ENCODE measurements at places on chromosomes 1 and 21.

GRCh38 chr1:197663162-197663953 is 111.9 kb downstream of the DENND1B start:
- H3K36me3 ChIP-seq, result no peaks in the 10 kb centered on the region
- no peaks in the 10 kb centered on the region for H3K27me3 ChIP-seq
- H3K4me3 ChIP-seq, result no peak overlapping the region
- no peak for DNase-seq
- no peak overlapping the region for H3K27ac ChIP-seq
- peaks cover 6% of the 10 kb centered on the region for H3K4me1 ChIP-seq

DNA sequence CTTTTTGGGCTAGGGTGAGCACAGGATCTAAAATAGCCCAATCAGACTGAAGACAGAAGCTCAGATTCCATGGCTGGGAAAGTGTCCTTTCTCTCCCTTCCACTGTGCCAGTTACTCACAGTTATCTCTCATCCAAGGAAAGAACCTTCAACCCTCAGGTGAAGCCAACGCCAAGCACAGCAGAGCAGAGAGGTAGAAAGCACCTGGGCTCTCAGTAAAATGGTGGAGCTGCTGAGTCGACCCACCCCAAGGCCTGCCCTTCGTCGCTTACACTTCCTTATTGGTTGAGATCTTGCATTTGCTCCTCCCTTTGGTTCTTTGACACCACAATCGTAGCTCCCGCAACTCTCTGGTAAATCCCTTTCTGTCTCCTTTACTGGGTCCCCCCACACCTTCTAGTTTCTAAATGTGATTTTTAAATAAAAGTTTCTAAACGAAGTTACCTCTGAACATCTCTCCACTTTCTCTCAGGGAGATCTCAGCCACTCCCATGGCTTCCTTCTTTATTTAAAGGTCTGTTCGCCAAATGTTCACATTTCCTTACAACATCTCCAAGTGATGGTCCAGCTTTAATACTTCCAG is 27.5 kb upstream of the SLC30A1 start:
- no peaks in the 10 kb centered on the region for H3K36me3 ChIP-seq
- peak overlapping the region; percentile 24 for H3K27ac ChIP-seq
- H3K4me3 ChIP-seq, result peak overlapping the region; percentile 46
- peak; percentile 20 for DNase-seq
- H3K27me3 ChIP-seq, result no peaks in the 10 kb centered on the region
- no peaks in the 10 kb centered on the region for H3K4me1 ChIP-seq

DNA sequence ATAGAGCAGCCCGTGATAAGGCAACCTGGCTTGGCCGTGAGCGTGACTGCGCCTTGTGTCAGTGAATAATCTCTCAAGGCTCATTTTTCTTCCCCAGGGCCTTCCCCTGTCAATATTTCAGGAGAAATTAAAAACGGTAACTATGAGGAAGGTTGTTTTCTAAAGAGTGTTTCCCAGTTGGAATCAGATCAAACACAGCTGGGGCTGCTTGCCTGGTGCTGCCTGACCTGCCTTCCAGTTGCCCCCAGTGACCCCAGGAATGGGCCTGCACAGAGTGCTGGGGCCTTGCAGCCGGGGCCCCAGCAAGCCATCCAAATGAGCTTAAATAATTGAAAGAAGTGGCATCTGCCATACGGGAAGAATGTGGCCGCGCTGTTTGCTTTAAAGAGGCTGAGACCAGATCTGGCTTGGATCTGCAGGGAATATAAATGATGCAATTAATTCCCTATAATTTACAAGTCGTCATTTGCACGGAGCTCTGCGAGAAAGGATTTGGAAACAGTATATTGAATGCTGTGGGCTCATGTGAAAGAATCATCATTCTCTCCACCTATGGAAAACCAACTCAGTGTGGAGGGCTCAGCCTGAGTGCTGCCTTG is 203.9 kb downstream of the C1orf94 start:
- no peak for DNase-seq
- H3K27me3 ChIP-seq, result peaks cover 9% of the 10 kb centered on the region
- no peak overlapping the region for H3K27ac ChIP-seq
- no peak overlapping the region for H3K4me3 ChIP-seq
- H3K36me3 ChIP-seq, result no peaks in the 10 kb centered on the region
- H3K4me1 ChIP-seq, result no peaks in the 10 kb centered on the region

- no peaks in the 10 kb centered on the region for H3K36me3 ChIP-seq
- no peaks in the 10 kb centered on the region for H3K4me1 ChIP-seq
- H3K27ac ChIP-seq, result no peak overlapping the region
- H3K27me3 ChIP-seq, result no peaks in the 10 kb centered on the region
- H3K4me3 ChIP-seq, result no peak overlapping the region
Observed at GRCh38 chr1:198246337-198246736, 89.5 kb downstream of the NEK7 start.

DNA sequence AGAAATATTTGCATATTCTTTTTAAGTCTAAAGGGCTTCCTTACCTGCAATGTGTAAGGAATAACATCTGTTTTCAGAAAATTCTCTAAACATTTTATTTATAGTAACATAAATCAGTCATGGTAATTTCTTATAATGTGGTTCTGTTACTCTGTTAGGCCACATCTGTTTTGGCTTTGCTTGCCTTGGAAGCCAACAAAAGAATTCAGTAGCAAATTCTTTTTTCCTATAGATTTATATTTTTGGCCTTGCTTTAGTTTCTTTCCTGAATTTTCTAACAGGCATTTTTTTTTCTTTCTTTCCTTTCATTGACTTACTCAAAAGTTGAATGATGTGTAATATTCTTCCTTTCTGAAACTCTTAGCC is 72.2 kb downstream of the OSBPL9 start:
- H3K27ac ChIP-seq, result no peak overlapping the region
- DNase-seq, result no peak
- H3K4me3 ChIP-seq, result no peak overlapping the region
- H3K36me3 ChIP-seq, result no peaks in the 10 kb centered on the region
- H3K27me3 ChIP-seq, result no peaks in the 10 kb centered on the region

DNA sequence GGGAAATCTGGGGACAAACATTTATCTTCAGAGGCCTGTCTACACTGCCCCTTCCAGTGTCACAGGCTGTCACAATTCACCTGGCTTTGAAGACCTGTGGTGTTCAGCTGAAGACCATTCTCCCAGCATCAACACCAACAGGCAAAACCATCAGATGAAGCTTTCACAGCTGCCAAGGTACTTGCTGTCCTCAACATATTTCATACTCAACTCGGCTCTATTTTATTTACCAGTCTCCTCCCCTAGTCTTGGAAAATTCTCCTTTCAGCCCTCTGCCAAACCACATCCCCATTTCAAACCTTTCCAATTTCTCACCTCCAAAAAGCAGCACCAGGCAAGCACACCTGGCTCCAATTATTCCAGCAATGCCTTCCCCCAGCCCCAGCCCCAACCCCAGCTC is 108.8 kb downstream of the TGFBR3 start:
- H3K27ac ChIP-seq, result no peak overlapping the region
- no peak overlapping the region for H3K4me3 ChIP-seq
- H3K36me3 ChIP-seq, result no peaks in the 10 kb centered on the region
- no peaks in the 10 kb centered on the region for H3K27me3 ChIP-seq
- no peaks in the 10 kb centered on the region for H3K4me1 ChIP-seq

DNA sequence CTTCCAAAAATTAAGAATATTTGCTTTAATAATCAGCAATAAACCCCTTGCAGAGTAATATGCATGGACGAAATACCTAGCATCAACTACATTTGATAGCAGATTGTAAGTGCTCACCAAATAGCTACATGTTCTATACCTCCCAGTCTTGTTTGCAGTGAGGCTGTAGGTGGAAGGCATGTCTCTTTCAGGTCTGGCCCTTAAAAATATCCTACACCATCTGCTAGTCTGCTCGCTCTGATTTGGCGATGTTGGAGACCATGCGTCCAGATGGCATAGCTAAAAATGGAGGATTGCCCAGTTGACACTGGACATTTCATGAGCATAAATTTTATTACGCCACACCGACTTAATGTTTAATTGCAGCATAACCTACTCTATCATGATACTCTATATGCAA is 47.1 kb downstream of the SSX2IP start:
- H3K36me3 ChIP-seq, result no peaks in the 10 kb centered on the region
- no peak overlapping the region for H3K27ac ChIP-seq
- H3K4me1 ChIP-seq, result no peaks in the 10 kb centered on the region
- no peaks in the 10 kb centered on the region for H3K27me3 ChIP-seq
- DNase-seq, result no peak

GRCh38 chr21:36887963-36888362 is 78.5 kb downstream of the HLCS start:
- H3K27me3 ChIP-seq, result no peaks in the 10 kb centered on the region
- H3K27ac ChIP-seq, result no peak overlapping the region
- DNase-seq, result no peak
- no peak overlapping the region for H3K4me3 ChIP-seq
- peaks cover 5% of the 10 kb centered on the region for H3K36me3 ChIP-seq
- no peaks in the 10 kb centered on the region for H3K4me1 ChIP-seq

GRCh38 chr1:229059671-229060539 is 211.0 kb upstream of the RAB4A start:
- H3K27me3 ChIP-seq, result no peaks in the 10 kb centered on the region
- no peak overlapping the region for H3K4me3 ChIP-seq
- H3K4me1 ChIP-seq, result peaks cover 30% of the 10 kb centered on the region
- DNase-seq, result no peak
- H3K27ac ChIP-seq, result no peak overlapping the region
- H3K36me3 ChIP-seq, result no peaks in the 10 kb centered on the region

DNA sequence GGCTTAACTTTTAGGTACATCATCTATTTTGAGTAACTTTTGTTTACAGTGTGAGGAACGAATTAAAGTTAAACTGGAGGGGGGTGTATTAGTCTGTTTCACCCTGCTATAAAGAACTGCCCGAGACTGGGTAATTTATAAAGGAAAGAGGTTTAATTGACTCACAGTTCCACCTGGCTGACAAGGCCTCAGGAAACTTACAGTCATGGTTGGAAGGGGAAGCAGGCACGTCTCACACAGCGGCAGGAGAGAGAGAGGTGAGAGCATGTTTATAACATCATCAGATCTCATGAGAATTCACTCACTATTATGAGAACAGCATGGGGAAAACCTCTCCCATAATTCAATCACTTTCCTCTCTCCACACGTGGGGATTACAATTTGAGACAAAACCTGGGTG is 31.9 kb upstream of the TMEM52 start:
- no peak overlapping the region for H3K4me3 ChIP-seq
- no peaks in the 10 kb centered on the region for H3K36me3 ChIP-seq
- no peaks in the 10 kb centered on the region for H3K27me3 ChIP-seq
- no peak for DNase-seq

DNA sequence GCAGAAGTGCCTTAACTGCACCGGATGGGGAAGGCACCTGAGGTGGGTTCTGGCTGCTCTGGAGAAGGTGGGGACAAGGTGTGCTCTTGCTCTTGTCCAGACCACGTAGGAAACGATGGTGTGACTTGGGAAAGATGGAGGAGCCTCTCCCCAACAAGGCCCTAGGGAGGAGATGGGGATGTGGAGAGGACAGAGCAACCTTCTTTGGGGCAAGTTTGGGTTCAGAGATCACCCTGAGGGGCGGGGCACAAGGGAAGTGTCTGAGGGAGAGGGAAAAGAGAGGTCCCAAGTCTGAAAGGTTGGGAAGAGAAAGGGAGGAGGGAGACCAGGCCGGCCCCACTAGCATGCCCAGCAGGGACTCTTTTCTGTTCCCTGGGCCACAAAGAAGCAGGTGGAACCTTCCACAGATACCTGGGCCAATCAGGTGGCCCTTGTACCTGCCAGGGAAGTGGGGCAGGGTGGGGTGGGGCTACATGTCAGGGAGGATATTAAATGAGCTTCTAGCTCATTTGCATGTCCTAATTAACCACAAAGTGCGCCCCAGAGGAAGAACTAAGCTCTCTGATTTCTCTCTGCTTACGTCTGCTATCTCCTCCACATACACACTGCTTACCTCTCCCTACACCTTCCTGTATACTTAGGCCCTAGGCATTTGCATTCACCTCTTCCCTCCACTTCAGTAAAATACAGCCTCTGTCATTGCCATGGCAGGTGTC is 15.9 kb downstream of the INKA2 start:
- no peaks in the 10 kb centered on the region for H3K36me3 ChIP-seq
- H3K4me1 ChIP-seq, result peaks cover 8% of the 10 kb centered on the region
- H3K27ac ChIP-seq, result peak overlapping the region; percentile 1
- H3K4me3 ChIP-seq, result no peak overlapping the region
- DNase-seq, result no peak
- H3K27me3 ChIP-seq, result no peaks in the 10 kb centered on the region

DNA sequence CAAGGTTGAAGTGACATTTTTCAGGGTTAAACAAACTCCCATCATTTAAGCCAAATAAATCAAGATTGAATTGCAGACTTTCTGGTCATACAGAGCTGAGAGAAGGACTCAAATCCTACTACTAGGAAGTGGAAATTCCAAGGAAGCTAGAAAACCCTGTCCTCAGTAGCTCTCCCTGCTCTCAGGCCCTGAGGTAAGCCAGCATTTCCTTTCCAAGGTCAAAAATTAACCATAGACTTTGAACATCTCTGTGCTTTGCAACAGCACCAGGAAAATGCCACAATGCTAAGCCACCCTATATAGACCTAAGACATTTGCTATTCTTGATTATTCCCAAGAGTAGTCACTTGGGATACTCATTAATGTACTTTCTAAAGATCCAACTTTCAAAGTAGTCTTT is 45.1 kb downstream of the LUZP1 start:
- H3K36me3 ChIP-seq, result no peaks in the 10 kb centered on the region
- H3K27ac ChIP-seq, result no peak overlapping the region
- H3K4me3 ChIP-seq, result no peak overlapping the region
- DNase-seq, result no peak

GRCh38 chr1:1889847-1890505 is 911 bp downstream of the GNB1 start:
- peak overlapping the region; percentile 55 for H3K4me3 ChIP-seq
- no peaks in the 10 kb centered on the region for H3K27me3 ChIP-seq
- H3K4me1 ChIP-seq, result peaks cover 47% of the 10 kb centered on the region
- H3K27ac ChIP-seq, result peak overlapping the region; percentile 96
- H3K36me3 ChIP-seq, result no peaks in the 10 kb centered on the region

DNA sequence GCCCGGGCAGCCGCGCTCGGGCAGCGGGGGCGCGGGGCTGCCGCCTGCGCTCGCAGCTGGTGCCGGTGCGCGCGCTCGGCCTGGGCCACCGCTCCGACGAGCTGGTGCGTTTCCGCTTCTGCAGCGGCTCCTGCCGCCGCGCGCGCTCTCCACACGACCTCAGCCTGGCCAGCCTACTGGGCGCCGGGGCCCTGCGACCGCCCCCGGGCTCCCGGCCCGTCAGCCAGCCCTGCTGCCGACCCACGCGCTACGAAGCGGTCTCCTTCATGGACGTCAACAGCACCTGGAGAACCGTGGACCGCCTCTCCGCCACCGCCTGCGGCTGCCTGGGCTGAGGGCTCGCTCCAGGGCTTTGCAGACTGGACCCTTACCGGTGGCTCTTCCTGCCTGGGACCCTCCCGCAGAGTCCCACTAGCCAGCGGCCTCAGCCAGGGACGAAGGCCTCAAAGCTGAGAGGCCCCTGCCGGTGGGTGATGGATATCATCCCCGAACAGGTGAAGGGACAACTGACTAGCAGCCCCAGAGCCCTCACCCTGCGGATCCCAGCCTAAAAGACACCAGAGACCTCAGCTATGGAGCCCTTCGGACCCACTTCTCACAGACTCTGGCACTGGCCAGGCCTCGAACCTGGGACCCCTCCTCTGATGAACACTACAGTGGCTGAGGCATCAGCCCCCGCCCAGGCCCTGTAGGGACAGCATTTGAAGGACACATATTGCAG is 3.0 kb downstream of the ARTN start:
- no peak for DNase-seq
- peaks cover 9% of the 10 kb centered on the region for H3K4me1 ChIP-seq
- H3K36me3 ChIP-seq, result no peaks in the 10 kb centered on the region
- H3K27me3 ChIP-seq, result peaks cover 19% of the 10 kb centered on the region
- no peak overlapping the region for H3K4me3 ChIP-seq
- H3K27ac ChIP-seq, result no peak overlapping the region

GRCh38 chr1:230072866-230073265 is 5.8 kb downstream of the GALNT2 start:
- no peaks in the 10 kb centered on the region for H3K36me3 ChIP-seq
- no peaks in the 10 kb centered on the region for H3K4me1 ChIP-seq
- H3K27ac ChIP-seq, result no peak overlapping the region
- DNase-seq, result no peak
